ENCODE measurements at places on chromosomes 13 and 19.

DNA sequence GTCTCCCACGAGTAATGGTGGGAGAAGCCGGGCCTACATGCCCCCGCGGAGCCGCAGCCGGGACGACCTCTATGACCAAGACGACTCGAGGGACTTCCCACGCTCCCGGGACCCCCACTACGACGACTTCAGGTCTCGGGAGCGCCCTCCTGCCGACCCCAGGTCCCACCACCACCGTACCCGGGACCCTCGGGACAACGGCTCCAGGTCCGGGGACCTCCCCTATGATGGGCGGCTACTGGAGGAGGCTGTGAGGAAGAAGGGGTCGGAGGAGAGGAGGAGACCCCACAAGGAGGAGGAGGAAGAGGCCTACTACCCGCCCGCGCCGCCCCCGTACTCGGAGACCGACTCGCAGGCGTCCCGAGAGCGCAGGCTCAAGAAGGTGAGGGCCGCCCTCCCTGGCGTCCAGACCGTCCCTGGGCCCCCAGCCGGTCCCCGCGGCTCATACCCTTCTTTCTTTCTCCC is 1.4 kb upstream of the USF2 start:
- peak; percentile 87 for DNase-seq

DNA sequence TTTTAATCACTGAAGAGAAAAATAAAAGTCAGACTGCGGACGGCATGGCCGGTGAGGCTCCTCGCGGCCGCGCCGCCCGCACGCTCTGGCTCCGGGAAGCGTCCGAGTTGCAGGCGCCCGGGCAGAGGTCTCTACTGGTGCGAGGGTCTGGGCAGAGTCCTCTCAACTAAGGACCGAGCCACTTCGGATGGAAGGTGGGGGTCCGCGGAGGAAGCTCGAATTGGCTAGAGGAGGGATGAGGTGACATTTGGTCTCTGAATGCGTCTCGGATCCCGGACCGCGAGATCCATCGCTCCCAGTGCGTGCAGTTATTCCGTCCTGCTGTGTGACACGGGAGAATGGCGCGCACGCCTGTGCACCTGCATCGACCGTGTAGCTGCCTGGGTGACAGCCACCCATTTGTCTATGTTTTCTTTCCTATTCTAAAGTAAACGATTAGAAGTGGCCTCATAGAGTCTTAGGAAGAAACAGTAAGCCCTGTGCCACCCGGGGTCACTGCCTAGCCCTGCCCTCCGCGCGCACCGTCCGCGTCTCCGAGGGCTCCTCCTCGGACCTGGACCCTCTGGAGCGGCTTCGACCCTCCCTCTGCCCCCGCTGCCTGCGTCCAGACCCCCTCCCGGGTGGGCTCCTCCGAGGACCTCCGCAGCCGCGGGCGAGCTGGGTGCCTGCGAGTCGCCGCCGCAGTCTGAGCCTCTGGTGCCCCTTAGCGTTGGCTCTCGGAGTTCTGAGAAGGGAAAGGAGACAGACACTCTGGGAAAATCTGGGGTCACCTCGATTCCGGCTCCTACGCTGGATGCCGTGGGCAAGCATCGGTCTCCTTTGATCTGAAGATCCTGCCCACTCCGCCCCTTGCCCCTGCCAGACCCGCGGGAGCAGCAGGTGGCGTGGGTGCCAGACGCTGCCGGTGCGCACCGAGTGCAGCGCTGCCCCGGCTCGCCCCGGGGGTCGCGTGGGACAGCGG is 347.4 kb downstream of the LIG4 start:
- peak; percentile 51 for DNase-seq

GRCh38 chr19:33470686-33471085 is 50.9 kb downstream of the PEPD start:
- no peak for DNase-seq

- no peak for DNase-seq
Observed at GRCh38 chr13:99972190-99972731, 694 bp upstream of the ZIC5 start.

GRCh38 chr13:73351730-73352129 is 292.9 kb downstream of the KLF5 start:
- no peak for DNase-seq

DNA sequence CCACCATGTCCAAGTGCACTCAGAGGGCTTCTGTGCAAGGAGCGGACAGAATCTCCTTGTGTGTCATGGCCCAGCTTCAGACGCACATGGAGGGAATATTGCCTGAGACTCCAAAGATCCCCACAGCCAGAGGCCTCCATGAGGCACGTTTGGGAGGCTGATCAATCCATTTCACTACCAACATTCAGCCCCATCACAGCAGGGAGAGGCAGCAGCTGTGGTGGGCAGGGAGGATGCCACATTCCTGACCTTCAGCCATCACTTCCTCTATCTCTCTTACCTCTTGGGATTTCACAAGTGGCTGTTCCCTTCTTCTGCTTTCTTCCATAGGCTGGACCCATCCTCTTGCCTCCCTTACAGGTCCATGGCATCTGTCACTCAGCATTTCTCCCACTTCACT is 82.4 kb upstream of the MBNL2 start:
- DNase-seq: no peak

DNA sequence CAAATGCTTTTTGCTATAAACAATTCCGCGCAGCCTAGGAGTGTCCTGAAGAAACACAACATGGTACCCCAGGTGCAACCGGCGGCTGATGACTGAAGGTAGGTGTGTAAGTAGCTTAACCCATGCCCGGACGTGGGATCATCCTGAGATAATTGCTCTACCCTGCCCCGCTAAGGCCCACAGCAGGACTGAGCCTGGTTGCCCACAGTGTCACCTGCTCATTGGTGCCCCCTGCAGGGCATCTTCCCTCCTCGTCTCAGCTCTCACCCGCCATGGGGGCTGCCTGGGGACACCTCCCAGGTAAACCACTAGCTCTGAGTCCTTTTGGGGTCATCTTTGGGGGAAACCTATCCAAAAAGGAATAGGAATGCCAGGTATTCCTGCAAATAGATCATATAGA is 22.3 kb downstream of the TMEM161A start:
- DNase-seq: no peak

- DNase-seq: no peak
Observed at GRCh38 chr13:79589603-79590393, 108.8 kb downstream of the NDFIP2 start.

DNA sequence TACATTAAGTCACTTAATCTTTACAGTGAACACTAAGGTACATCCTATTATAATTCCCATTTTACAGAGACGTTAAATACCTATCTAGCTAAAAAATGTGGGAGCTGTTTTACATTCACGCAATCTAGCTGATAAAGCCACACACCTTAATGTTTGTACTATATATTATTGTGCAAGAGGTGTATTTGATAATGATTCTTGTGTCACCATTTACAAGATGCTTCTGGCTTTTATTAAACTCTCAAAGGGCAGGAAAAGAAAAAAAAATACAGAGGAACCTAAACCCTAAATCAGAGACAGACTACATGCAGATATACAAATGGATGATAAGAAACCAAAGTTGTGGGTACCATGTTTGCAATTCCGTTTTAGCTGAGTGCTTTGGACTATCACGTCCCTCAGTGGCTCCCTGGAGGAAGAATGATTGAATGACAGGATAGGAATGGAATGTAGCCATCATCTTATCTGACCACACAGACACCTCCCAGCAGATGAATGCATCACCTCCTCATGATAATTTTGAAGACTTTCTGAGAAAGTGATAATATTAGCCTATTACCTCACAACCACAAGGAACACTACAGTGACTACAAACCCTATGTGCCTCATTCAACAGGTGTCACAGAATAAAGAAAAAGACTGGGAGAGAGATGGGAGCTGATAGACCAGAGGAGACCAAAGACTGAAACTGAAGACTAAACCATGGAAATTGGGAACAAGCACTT is 230.5 kb upstream of the SERP2 start:
- no peak for DNase-seq

GRCh38 chr19:38318660-38319059 is 985 bp upstream of the KCNK6 start:
- DNase-seq: peak; percentile 64

Measured in right cardiac atrium (tissue), 5 donors.